Inflammatory macrophage treated with lipopolysaccharide for 1 hour (primary cell): ENCODE measurements at places on chromosomes 16 and 17.

GRCh38 chr17:11140501-11140900, 100.5 kb upstream of the SHISA6 start:
- DNase-seq, result no peak

DNA sequence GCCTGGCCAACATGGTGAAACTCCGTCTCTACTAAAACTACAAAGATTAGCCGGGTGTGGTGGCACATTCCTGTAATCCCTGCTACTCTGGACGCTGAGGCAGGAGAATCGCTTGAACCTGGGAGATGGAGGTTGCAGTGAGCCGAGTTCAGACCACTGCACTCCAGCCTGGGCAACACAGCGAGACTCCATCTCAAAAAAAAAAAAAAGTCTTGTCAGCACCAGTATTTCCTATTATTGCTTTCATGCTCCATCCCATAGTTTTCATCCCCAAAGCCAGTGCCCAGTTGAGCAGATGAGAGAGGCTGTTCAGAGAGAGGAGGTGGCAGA, 58.4 kb downstream of the WDR45B start:
- no peak for DNase-seq

DNA sequence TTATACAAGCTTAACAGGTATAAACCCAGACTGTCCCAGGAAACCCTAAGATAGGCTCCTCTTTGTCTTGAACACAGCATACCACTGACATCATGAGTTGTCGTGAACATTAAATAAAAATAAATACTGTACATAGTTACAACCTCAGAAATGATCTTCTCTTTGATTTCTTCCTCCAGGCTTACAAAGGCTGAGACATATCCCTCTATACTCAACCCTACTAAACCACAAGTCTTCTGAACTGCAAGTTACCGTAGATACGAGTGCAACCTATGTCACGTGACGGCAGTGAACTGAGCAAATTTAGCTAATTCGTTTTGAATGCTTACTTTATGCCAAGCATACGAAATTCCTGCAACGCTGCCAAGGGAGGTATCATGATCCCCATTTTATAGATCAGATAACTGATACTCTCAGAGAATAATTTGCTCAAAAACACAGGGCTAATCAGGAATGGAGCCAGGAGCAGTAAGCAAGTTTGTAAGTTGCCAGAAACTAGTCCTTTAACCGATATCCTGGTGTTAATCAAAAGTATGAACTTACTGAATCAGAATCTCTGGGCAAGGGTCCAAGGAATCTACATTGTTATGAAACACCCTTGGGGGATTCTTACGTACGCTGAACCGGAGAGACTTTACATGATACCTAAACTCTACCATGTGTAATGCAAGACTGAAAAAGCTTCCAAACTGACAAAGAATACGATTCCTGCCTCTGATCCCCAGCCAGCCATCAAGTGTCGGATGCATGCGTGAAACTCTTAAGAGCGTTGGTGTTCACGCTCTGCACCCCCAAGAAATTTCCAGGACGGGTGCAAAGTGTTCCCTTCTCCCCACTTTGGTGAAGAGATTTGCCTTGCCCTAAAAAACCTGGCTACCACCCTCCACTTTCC, 106.2 kb downstream of the XYLT1 start:
- no peak for DNase-seq

- DNase-seq, result no peak
Observed at GRCh38 chr17:72349011-72349410, 228.2 kb downstream of the SOX9 start.

GRCh38 chr16:71564335-71564967, 12.4 kb downstream of the TAT start:
- DNase-seq, result peak; percentile 61

DNA sequence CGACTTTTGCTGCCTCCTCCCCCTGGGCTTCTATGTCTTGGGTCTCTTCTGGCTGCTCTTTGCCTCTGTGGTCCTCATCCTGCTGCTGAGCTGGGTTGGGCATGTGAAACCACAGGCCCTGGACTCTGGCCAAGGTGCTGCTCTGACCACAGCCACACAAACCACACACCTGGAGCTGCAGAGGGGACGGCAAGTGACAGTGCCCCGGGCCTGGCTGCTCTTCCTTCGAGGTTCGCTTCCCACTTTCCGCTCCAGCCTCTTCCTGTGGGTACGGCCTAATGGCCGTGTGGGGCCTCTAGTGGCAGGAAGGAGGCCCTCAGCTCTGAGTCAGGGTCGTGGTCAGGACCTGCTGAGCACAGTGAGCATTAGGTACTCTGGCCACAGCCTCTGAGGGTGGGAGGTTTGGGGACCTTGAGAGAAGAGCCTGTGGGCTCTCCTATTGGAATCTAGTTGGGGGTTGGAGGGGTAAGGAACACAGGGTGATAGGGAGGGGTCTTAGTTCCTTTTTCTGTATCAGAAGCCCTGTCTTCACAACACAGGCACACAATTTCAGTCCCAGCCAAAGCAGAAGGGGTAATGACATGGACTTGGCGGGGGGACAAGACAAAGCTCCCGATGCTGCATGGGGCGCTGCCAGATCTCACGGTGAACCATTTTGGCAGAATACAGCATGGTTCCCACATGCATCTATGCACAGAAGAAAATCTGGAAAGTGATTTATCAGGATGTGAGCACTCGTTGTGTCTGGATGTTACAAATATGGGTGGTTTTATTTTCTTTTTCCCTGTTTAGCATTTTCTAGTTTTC, 2.3 kb downstream of the GP1BA start:
- no peak for DNase-seq

DNA sequence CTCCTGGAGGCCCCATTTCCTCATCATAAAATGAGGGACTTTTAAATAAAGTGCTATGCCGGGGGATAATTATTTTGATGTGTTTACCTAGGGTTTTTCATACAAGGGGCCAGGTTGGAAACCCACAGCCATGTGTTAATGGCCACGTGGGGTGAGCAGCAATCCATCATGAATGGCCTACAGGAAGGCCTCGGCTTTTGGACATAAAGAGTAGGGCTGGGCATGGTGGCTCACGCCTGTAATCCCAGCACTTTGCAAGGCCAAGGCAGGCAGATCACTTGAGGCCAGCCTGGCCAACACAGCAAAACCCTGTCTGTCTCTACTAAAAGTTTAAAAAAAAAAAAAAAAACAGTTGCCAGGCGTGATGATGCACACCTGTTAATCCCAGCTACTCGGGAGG, 40.3 kb downstream of the MEAK7 start:
- no peak for DNase-seq

- DNase-seq, result no peak
Observed at GRCh38 chr17:1059131-1059795, 62.3 kb downstream of the TIMM22 start.

DNA sequence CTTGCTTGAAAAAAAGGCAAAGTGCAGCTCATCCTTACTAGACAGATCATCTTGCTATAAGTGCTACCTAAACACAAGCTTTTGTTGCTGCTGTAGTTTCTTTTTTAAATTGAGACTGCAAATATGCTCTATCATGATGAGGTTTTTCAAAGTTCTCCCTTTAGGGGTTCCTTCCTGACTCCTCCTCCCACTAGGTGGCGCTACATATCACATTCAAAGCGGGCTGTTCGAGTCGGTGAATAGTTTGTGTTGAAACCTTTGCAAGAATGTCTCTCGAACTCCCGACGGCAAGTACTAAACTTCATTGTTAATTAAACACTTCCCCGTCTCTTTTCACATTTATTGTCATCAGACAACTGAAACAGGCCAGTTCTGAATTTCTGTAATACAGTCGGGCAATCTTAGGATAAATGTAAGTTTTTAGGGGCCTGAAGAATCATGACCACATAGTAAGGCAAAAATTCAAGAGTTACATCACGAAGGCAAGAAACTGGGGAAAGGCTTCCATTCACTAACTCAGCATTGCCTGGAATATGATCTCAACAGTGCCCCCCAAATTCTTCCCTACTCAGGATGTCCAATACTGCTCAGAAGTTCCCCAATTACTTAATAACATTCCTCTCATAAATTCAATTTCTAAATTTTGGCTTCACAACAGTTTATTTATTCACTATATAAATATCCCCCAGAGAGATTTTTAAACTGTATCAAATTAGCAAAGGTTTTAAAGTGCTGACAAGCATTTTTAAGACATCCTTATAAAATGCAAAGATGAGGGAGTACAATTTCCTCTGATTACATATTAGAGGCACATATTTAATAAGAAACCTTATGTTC, 6.7 kb downstream of the HS3ST3A1 start:
- DNase-seq, result peak; percentile 93

GRCh38 chr16:59697761-59698160, 963.6 kb upstream of the GOT2 start:
- no peak for DNase-seq

GRCh38 chr16:53829186-53829747, 125.3 kb downstream of the FTO start:
- no peak for DNase-seq

DNA sequence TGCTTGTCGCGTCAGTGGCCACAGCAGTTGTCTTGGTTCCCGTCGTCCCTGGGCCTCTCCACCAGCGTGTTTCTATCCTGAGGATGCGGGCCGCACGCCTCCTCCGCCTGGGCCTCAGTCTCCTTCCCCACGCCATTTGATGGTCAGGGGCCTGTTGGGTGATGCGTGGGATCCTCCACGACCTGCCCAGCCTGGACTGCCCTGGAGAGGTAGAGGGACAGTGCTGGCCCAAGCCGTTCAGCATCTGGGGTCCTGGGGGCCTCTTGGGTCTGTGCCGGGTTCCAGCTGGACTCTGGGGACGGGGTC, 20.3 kb downstream of the GSE1 start:
- DNase-seq, result no peak

DNA sequence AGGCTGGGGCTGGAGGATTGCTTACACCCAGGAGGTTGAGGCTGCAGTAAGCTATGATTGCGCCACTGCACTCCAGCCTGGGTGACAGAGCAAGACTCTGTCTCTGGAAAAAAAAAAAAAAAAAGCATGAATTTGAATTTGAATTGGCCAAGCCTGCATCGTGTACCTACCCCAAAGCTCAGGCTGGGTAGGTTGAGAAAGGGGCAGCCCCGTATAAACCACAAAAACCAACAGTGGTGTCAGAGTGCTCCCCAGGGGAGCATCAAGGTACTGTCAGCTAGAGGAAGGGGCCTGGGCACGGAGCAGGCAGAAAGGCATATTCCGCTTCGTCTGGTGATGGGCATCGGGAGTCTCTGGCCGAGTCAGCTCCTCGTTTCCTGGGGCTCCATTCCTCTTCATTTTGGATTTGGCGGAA, 40.9 kb downstream of the RAP1GAP2 start:
- DNase-seq, result no peak

- DNase-seq, result peak; percentile 63
Observed at GRCh38 chr16:72142476-72142875, 29.5 kb downstream of the PMFBP1 start.

GRCh38 chr16:28208824-28209223, 2.9 kb downstream of the XPO6 start:
- no peak for DNase-seq

DNA sequence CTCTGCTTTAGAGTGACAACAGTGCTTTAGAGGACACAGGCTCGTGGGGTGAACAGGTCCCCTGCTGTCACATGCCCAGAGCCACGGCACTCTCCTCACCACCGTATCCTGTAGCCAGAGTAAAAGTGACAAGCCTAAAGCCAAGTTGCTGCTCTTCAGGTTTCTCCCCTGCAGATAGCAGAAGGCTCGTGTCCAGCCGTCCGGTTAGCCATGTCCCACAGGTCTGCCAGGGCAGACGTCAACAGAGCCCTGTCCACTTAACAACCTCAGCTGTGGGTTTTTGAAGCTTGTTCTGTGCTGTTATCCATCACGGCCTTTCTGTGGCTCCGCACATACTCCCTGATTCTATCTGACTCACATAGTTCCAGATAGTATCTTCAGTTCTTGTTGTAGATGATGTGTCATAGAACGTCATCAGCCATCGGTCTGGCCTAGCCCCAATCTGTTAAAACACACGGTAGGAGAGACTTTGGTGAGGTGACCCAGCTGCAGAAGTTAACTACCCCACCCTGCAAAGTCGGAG, 100.7 kb downstream of the SOCS1 start:
- DNase-seq, result no peak

- no peak for DNase-seq
Observed at GRCh38 chr17:81514489-81514738, 1.8 kb upstream of the ACTG1 start.
